NCI-H1930 (cell line): ENCODE measurements at places on chromosomes 7 and 10.
A peak's percentile ranks its signal among the peaks of the same experiment; 100 is the strongest.

GRCh38 chr10:23358357-23358756 lies 13.8 kb upstream of the C10orf67 start:
- no peak for DNase-seq

DNA sequence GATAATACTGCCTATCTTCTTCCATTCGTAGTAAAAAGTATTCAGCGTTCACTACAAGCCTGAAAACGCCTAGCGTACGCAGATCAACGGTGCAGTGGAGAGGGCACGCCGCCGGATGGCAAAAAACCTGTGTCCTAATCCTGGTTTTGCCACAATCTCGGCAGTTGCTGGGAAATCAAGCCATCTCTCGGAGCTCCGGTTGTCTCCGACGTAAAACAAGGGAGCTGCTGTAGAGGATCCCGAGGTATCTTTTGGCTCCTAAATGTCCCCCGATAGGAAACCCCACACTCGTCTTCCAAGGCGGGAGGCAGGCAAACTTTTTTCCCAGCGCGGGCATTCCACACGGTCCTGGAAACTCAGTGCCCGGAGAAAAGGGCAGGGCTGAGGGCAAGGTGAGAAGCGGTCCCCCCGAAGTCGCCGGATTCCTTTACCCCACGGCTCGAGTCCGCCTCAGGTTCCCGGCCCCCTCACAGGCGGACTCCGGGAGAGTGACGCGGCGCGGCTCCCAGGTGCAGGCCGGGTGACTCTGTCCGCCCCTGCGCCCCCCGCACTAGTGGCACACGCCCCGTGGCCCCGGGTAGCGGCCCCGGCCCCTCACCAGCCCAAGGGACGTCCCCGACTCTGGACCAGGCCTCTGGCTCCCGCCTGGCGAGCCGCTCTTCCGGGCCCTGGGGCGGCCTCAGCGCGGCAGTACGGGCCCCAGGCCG lies 649 bp downstream of the IDE start:
- no peak for DNase-seq

DNA sequence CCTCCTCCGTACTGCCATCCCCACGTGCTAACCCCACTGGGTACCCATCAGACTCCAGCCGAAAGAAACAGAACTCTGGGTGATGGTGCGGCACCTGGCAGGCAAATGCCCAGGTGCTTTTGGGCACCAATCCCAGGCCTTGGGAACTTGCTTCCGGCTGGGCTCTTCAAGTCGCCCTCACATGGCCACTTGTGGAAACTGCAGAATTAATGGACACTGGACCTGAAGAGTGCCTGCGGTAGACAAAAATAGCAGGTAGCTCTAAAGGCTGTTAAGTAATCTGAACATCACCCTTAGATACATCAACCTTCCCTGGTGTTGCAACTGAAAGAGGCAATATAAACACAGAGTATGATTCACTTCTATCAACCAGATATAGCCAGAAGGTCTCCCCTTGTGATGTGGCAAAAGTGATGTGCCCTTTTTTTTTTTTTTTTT lies 644.4 kb downstream of the GRM8 start:
- no peak for DNase-seq

DNA sequence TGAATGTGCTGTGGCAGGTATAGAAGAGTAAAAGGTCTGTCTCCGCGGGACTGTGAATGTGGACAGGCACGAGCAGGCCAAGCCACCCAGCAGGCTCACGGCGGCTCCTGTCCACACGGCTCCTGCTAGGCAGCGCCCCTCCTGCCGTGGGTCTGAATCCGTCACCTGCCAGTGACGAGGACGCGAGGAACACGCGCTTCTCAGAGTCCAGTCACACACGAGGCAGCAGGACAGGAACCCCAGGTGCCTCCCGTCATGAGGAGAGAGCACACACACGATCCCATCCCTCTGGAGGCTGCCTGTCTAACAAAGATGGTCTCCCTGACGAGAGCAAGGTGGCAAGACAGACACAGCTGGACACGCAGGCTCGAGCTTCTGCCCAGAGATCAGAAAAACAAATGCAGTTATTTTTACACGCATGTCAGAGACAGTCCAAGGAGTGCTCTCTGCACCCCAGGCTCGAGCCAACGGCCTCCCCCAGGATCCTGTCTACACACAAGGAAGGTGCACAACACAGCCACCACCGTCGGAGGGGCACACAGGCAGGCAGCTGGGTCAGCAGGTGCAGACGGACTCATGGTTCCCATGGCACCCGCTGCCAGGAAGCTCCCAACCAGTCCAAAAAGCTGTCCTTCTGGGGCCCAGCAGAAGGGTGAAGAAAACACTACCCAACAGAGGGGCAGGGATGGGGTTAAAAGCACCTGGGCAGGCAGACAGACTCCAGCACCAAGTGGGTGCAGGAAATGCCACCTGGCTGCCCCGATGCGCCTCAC lies 103.2 kb downstream of the MAD1L1 start:
- DNase-seq, result no peak

DNA sequence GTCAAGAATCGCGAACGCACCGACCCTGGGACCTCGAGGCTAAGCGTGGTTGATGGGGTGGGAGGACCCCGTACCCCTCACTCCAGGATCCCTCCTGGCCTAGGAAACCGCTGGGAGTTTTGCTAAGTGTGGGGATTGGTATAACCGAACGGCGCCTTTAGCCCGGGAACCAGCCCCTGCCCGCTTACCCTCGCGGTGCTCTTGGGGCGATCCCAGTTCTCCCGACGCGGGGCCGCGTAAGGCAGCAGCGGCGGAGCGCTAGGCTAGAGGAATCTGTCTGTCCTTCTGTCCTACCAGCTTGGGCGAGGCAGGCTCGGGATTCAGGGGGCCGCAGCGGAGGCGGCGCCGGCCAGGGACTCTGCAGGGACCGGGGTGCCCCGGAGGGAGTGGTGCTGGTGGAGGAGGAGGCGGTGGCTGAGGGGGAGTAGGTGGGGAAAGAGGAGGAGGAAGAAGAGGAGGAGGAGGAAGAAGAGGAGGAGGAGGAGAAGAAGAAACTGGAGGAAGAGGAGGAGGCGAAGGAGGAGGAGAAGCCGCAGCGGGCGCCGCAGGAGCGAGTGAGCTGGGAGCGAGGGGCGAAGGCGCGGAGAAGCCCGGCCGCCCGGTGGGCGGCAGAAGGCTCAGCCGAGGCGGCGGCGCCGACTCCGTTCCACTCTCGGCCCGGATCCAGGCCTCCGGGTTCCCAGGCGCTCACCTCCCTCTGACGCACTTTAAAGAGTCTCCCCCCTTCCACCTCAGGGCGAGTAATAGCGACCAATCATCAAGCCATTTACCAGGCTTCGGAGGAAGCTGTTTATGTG lies 439 bp upstream of the EMX2 start:
- DNase-seq, result peak; percentile 51

DNA sequence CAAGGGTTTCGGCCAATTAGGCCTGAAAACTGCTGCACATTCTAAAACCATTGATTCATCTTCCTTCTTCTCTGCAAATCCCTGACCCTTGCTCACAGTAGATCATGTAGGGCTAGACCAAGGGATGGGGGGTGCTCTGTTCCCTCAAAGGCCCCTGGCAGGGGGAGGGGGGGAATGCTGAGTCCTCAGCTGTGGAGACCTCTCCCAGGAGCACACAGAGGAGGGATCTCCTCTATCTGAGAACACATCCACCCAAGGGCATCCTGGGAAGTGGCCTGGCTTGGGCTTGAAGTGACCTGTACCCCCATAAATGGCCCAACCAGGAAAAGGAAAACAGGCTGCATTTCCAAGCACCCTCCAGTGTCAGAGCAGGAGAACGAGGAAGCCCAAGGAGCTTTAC lies 1.0 kb upstream of the CDHR1 start:
- DNase-seq, result no peak

GRCh38 chr10:104199567-104199966 lies 32.6 kb downstream of the CFAP43 start:
- DNase-seq, result no peak

- DNase-seq, result no peak
These were observed 121.5 kb upstream of the PRR15 start for GRCh38 chr7:29442146-29442545.

GRCh38 chr10:33886299-33886698 lies 551.8 kb upstream of the NRP1 start:
- DNase-seq, result no peak

DNA sequence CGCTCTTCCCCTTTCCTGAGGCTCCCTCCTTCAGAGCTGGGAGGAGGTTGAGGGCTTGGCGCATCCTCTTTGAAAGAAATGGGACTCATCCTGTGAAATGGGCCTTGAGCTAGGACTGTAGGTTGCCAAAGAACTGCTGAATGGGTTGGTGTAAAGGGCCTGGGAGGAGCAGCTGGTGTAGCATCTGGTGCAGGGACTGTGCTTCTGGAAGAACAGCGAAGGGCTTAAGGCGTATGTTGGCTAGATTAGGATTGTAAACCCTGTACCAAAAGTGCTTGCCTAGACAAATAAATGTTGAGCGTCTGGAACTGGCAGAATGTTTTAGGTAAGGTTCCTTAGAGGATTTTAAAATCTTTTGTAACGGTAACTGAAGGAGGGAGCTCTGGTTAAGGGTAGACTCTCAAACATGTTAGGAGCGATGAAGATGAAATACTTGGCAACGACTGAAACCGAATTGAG lies 563 bp downstream of the STAM start:
- no peak for DNase-seq

GRCh38 chr10:22456486-22456885 lies 111.2 kb downstream of the SPAG6 start:
- no peak for DNase-seq

DNA sequence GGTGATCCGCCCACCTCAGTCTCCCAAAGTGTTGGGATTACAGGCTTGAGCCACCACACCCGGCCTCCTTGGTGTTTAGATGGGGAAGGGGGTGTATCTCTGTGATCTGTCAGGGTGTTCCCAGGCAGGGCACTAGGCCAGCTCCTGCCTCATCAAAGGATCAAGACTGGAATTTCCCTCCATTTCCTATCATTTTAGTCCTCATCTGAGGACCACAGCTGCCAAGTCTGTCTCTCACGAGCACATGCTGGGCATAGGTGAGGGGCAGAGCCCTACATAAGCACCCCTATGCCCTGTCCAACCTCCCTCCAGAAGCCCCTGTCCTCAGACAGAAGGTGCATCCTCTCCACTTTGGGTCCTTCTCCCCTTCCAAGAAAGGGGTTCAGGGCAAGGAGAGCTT lies 19.5 kb downstream of the TRIM56 start:
- DNase-seq, result no peak

DNA sequence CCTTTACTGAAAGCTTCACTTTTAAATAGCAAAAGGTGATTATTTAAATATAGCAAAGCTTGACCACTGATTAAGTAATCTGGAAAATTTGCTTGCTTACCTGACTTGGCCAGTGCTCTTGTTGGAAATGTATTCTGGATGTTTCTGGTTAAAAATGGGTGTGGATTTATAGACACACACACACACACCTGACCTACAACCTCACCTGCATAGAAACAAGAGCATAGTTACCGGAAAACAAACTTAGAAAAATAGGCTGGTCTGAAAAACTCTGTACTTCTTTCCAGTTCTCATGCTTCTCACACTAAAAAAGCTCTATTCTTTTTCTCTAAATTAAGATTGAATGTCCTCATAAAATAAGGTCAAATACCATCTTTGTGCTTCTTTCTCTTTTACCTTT lies at the start of gene AGR3:
AGR3 (minus strand) TSS at position 140 of the 400 bp plus-strand sequence. CDS start 3,365 bp downstream, outside the sequence.
- DNase-seq, result no peak
